ENCODE measurements at places on chromosomes 1 and 21. TPM values are rescaled to one million over a fixed set of nuclear protein-coding genes. Genes with fewer than 3 reads are reported as not detected.

The FAM43B gene
- total RNA-seq, result 0.16 TPM

The MCOLN3 gene
- 0.97 TPM for total RNA-seq

The BTBD8 gene
- total RNA-seq, result 5.3 TPM

The TIE1 gene
- total RNA-seq, result not detected

The LRRN2 gene
- not detected for total RNA-seq

The SAMSN1 gene
- not detected for total RNA-seq

The AVPR1B gene
- not detected for total RNA-seq

The GSTM5 gene
- 6.0 TPM for total RNA-seq

The LMX1A gene
- total RNA-seq, result not detected

The PCSK9 gene
- 14.8 TPM for total RNA-seq

The BSND gene
- total RNA-seq, result not detected

The LCE2B gene
- total RNA-seq, result not detected

The GUCA2A gene
- total RNA-seq, result not detected

The TNFRSF18 gene
- total RNA-seq, result not detected

The TBX19 gene
- 3.5 TPM for total RNA-seq

The NDUFV3 gene
- 73.3 TPM for total RNA-seq

The PDC gene
- total RNA-seq, result not detected

The WDR3 gene
- 22.6 TPM for total RNA-seq

The WDR77 gene
- 35.7 TPM for total RNA-seq

The CR1L gene
- not detected for total RNA-seq

The PLA2G2D gene
- total RNA-seq, result not detected

The DNALI1 gene
- total RNA-seq, result 5.3 TPM
